ENCODE measurements at places on chromosomes 3 and 15. TPM values are rescaled to one million over a fixed set of nuclear protein-coding genes. Genes with fewer than 3 reads are reported as not detected.

- no peak for DNase-seq
These were observed 5.5 kb downstream of the ADGRG7 start for GRCh38 chr3:100614941-100615340.

GRCh38 chr3:94614192-94614591, 551.3 kb downstream of the NSUN3 start:
- DNase-seq = no peak

GRCh38 chr15:68755731-68756130, 65.0 kb downstream of the ANP32A start:
- no peak for DNase-seq

DNA sequence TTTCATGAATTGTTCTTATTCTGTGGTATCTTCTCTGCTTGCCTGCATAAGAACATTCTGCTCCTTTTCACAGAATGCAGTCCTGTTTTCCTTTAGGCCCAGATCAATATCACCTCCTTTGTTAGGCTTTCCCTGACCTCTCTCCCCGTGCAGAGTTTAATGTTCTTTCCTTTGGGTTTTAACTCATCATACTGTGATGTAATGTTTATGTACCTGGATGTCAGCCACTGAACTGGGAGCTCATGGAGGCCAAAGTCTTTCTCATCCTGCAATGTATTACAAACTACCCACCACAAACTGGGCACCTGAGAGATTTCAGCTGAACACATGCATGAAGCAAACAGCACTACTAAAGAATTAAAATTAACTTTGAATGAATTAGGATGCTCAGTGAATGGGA, 192.8 kb upstream of the RORA start:
- no peak for DNase-seq

DNA sequence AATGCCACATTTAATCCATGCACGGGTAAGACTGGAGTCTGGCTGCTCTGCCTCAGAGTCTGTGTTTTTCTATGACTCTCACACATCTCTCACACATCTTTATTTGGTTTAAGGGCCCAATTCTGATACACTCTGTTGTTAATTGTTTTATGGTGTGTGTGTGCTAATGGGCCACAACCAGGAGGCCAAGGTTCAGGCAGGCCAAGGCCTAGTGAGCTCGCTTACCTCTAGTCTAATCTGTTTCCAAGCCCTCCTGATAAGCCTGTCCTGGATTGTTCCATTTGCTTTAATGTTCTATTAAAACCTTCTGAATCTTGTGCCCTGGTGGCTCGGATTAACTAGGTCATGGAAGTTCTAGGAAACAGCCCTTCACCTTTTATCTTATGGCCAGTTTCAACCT, 445.4 kb upstream of the DPH6 start:
- DNase-seq = peak; percentile 8

DNA sequence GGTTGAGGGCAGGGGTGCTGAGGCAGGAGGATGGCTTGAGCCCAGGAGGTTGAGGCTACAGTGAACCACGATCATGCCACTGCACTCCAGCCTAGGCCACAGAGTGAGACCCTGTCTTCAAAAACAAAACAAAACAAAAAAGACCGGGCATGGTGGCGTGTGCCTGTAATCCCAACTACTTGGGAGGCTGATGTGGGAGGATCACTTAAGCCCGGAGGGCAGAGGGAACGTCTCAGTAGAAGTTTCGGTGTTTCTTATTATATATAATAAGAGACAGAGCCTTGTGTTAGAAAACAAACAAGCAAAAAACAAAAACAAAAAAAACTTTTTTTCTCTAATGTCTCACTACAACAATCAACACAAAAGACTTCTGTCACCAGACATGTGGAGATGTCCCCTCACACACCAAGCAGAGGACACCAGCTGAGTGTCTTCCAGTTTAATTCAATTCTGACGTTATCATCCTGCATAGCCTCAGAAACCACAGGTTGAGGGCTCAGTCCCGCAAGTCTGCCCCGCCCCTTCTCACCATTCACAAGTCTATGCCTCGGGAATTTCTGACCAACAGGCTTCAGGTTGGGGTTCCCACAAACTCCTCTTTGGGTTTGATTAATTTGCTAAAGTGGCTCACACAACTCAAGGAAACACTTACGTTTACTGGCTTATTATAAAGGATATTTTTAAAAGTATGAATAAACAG, 24.0 kb upstream of the EIF4A2 start:
- DNase-seq = no peak

DNA sequence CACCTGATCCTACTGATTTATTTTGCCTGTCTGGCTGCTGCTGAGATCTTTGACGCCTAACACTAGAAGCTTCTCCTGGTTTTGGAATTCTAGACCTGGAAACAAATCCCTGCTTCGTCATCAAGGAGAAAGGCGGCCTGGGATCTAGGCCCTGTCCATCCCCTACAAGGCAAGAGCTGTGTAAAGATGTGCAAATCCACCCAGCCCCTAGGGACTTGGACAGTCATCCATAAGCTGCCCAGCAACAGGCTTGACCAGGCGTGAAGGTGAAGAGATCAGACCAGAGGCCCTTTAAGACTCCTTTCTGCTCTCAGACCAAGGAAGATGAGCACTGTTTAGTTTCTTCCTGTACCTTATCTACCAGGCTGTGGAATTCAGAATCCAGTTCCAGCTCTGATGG, 32.2 kb downstream of the SLC41A3 start:
- no peak for DNase-seq

DNA sequence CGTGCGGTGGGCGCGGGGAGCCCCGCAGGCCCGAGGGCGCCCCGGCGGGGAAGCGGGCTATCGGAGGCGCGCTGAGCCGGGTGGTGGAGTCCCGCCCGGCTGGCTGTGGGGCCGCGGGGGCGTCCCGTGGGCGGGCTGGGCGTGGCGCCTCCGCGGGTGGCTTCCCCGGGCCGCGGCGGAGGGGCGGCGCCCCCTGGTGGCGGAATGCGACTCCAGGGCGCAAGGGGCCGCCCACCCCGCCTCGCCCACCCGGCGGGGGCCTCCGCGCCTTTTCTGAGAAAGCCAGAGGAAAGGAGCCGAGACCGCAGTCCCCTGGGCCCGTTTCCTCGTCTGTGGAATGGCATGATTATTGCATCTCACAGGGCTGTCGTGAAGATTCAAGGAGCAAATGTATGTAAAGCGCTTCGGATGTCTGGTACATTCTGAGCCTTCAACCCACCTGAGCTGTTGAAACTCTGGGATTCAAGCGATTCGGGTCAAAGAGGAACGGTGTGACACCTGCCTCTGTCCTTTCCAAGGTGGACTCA, 31.9 kb upstream of the RAB6B start:
- peak; percentile 63 for DNase-seq

CACNA2D3 gene
- 3.4 TPM for total RNA-seq

GRCh38 chr3:43879166-43879565, 188.4 kb downstream of the ABHD5 start:
- no peak for DNase-seq

DNA sequence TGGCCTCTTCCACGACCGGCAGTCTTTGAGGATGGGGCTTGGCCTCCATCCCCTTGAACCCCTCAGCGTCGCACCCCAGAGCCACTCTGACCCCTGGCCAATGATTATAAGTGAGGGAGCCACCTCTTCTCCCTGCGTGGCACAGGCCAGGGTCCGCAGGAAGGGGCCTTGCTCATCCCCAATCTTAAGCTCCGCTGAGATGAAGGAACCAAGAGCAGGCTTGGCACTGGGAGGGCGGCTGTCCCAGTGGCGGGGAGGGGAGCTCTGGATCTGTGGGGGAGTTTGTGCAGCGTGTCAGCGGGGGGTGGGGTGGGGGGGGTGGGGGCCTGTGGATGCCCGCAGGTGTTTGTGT, 13.8 kb upstream of the ADPGK start:
- DNase-seq = no peak
